Non-pigmented ciliary epithelial cell (primary cell): ENCODE measurements at places on chromosomes 12 and 14.

DNA sequence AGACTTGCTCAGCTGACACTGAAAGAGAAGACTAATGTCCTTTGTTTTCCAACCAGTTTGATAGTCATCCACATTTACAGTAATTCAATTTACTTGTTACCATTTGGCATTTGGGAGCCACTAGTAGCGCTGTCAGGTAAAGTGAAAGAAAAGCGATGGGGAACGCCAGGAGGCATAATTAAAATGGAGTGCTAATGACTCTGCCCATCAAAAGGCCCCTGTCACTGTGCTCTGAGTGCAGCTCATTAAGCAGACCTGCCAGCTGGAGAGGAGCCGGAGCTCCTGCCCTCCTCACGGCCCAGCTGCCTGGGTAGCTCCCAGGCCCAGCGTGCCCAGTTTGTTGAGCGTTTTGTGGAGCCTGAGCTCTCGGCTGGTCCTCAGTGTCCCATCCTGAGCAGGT, 463.6 kb upstream of the CCDC196 start:
- no peak for DNase-seq

DNA sequence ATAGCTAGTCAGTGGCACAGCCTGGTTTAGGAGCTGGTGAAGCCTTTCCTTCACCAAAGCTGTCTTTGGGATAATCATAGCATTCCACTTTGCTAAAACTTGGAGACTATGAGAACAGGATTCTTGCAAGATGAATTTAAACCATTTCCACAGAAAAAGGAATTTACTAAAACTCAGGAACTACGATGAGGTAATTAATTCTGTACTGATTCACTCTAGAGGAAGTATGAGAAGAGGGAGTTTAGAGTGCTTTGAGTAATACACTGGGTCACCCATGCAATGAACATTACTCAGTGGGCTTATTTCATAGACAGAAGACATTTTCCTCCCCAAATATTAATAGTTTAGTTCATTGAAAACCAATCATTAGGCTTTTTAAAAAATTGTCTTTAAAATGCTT, 73.0 kb downstream of the RMST start:
- DNase-seq = no peak

DNA sequence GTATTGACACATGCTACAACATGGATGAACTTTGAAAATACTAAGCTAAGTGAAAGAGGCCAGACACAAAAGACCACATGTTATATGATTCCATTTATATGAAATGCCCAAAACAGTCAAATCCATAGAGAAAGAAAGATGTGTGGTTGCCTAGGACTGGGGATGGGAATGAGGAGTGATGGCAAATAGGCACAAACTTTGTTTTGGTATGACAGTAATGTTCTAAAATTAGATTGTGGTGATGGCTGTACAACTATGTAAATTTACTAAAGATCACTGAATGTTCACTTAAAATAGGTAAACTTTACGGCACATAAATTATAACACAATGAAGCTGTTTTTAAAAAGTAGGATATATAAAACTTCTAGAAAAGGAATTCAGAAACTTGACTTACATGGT, 41.7 kb downstream of the PPP1R13B start:
- no peak for DNase-seq

DNA sequence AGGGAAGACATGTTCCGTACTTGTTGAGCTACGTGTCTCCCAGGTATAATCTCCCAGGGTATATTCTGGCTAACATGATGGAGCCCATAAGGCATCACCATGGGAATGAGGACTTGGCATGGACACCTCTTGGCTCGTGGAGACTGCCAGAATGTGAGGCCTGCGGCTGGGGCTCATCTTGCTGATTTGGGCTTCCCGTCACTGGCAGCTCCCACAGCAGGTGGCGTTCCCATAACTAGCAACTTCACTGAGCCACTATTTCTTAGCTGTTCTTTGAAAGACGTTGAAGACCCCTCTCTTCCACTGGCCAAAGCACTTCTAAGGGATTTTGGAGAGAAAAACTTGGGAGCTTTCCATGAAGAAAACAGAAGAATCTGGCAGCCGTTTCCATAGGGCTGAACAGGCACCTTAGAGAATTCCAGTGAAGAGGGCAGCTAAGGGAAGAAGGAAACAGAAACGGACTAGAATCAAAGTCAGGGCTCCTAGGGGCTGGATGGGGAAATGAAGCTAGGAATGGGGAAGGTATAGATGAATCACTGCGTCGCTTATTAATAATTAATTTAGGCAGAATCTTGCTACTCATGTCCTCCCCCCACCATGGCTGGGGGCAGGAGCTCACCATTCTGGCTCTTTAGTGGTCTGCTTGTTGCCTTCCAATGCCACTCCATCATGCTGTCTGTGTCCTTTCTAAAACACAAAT, 39.7 kb upstream of the FOS start:
- no peak for DNase-seq

DNA sequence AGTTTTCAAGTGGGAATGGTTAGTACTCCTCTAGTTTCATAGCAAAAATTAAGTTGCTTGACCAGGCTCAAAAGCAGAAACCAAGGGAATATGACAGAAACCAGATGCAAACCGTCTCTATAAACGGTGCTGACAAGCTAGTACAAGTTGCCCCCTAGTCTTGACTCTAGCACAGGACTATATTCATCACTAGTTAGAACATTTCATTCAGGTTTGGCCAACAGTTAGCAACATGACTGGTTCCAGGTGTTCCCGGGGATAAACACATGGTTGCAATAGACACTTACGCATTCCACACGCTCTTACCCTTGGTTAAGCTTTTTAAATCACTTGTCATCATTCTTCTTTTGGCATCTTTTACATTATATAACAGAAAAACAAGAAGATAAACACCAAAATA, 103.6 kb downstream of the SCFD1 start:
- no peak for DNase-seq

- no peak for DNase-seq
Measured at GRCh38 chr12:30969606-30970395, 43.3 kb downstream of the TSPAN11 start.

DNA sequence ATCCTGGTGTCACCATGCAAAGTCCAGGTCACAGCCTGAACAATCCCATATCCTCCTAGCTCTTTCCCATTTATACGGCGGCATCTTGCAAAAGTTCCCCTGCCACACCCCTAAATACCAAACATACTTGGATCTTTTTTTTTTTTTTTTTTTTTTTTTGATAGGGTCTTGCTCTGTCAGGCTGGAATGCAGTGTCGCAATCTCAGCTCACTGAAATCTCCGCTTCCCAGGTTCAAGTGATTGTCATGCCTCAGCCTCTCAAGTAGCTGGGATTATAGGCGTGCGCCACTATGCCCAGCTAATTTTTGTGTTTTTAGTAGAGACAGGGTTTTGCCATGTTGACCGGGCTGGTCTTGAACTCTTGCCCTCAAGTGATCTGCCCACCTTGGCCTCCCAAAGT, 451.3 kb downstream of the GLT1D1 start:
- no peak for DNase-seq

DNA sequence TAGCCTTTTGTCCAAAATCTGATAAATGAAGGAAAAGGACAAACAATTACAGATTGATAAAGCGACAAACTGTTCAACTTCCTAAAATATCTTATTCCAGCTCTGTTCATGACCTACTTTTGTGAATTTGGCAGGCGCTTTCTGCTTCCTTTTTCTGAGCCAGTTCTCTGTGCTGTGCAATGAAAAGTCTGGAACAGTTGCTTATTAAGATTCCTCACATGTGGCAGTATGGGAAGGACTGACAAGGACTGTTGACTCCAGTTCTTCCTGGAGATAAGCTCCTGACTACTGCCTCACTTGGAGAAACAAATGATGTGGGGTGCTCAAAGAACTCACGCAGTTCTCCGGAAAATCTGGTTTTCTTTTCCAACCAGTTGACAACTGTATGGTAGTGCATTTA, 58.3 kb upstream of the ANP32D start:
- no peak for DNase-seq

DNA sequence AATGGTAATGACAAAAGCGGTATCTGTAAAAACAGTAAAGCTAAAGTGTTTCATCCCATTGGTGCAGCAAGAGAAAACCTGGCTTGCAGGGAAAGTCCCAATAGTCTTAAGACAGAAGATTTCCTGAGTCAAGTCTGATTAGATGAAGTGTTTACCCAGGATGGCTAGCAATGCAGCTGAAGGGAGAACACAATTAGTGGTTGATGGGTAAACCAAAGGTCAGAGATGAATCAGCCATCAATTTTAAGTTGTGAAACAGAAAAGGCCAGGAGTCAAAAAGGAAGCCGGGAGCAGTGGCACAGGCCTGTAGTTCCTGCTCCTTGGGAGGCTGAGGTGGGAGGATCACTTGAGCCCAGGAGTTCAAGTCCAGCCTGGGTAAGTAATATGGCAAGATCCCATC, 52.6 kb downstream of the SEC23A start:
- peak; percentile 70 for DNase-seq

DNA sequence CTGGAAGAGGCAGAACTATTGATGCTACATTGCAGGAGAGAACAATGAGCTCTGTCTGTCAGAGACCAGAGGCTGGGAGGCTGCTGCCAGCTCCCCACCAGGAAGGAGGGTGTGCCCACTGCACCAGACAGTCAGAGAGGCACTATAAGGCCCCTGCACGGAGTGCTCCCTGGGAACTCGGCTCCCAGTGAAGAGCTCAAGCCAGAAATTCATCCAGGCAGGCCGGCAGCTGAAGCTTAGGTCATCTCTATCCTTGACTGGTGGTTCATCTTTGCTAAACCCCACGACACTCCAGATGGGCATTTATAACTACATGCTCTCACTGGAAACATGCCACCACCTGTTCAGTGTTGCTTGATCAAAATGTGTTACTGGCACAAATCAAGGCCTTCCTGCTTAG, 65.1 kb upstream of the GPATCH2L start:
- DNase-seq = no peak

DNA sequence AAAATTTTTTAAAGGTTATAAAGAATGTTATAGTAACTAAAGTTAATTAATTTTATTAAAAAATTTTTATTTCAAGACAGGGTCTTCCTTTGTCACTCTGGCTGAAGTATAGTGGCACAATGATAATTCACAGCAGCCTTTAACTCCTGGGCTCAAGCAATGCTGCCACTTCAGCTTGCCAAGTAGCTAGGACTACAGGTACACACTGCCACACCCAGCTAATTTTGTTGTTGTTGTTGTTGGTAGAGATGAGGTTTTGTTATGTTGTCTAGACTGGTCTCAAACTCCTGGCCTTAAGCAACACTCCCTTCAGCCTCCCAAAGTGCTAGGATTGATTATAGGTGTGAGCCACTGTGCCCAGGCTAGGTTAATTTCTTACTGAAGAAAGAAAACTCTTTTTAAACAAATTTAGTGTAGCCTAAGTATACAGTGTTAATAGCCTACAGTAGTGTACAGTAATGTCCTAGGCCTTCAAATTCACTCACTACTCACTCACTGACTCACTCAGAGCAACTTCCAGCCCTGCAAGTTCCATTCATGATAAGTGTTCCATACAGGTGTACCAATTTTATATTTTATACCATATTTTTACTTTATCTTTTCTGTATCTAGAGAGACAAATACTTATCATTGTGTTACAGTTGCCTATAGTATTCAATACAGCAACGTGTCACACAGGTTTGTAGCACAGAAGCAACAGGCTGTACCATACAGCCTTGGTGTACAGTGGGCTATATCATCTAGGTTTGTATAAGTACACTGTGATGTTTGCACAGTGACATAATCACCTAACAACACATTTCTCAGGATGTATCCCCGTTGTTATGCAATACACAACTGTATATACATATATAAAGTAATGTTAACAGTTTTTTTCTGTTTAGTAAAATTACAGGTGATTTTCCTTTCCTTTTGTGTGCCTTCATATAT, 24.7 kb upstream of the DNAAF2 start:
- DNase-seq = no peak

- DNase-seq = no peak
Measured at GRCh38 chr12:4421590-4422031, 24.0 kb downstream of the FGF6 start.

DNA sequence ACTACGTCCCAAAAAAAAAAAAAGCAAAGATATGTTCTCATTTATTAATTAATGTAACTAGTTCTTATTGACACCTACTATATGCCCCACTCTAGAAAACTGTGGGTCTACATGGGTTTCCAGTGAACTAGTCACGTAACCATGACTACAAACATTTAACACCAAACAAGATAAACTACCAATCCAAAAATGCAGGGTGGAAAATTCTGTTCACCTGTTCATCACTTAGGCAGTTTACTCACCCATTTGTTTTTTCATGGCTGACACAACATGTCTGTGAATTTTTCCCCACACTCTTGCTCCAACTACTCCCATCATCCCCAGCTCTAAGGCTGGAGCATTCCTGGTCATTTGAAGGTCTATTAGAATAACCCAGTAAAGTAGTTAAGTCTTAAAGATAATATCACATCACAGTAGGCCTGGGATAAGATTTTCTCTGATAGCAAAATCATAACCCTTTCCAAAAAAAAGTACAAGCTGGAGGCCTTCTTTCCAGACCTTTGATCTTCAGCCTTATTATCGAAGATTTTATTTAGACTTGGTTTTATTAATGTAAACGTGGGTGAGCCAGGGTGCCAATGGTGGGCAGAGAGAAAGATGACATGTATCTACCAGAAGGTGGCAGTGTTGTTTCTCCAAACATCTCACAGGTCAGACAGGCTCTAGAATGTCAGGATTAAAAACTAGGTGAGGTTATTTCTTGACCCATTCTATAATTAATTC, 61.6 kb upstream of the DAAM1 start:
- peak; percentile 14 for DNase-seq

- DNase-seq = no peak
Measured at GRCh38 chr12:99444859-99445316, 202.7 kb upstream of the GARIN6 start.

DNA sequence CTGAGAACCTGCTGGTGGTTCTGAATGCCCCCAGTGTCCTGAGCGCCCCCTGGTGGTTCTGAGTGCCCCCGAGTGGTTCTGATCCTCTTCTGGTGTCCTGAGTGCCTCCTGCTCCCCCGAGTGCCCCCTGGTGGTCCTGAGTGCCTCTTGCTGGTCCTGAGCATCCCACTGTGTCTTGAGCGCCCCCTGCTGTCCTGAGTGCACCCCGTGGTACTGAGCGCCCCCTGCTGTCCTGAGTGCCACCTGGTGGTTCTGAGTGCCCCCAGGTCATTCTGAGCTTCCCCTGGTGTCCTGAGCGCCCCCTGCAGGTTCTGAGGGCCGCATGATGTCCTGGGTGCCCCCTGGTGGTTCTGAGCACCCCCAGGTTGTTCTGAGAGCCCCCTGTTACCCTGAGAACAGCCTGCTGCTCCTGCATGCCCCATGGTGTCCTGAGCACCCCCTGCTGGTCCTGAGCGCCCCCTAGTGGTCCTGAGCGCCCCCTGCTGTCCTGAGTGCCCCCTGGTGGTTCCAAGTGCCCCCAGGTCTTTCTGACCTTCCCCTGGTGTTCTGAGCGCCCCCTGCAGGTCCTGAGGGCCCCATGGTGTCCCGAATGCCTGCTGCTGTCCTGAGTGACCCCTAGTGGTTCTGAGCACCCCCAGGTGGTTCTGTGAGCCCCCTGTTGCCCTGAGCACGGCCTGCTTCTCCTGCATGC, 1165.4 kb downstream of the TMEM121 start:
- DNase-seq = no peak

- DNase-seq = no peak
Measured at GRCh38 chr14:76640923-76641395, 120.3 kb upstream of the VASH1 start.
